ENCODE measurements at places on chromosomes 2 and 18. TPM values are rescaled to one million over a fixed set of nuclear protein-coding genes. Genes with fewer than 3 reads are reported as not detected.

- no peak for DNase-seq
Measured at GRCh38 chr2:64462940-64463700, 9.2 kb downstream of the LGALSL start.

- DNase-seq = no peak
Measured at GRCh38 chr2:231308631-231309428, 86.7 kb upstream of the B3GNT7 start.

The PLEKHM3 gene
- total RNA-seq = 24.9 TPM

The CROCC2 gene
- not detected for total RNA-seq

The RAD51AP2 gene
- 0.10 TPM for total RNA-seq

The SLC5A7 gene
- total RNA-seq = not detected

Data from adrenal gland (tissue), 19 donors.